ENCODE measurements at places on chromosomes 7 and 10. TPM values are rescaled to one million over a fixed set of nuclear protein-coding genes. Genes with fewer than 3 reads are reported as not detected.

Gene HMX3
- not detected for total RNA-seq

- no peaks in the 10 kb centered on the region for H3K27me3 ChIP-seq
- DNase-seq = no peak
- H3K4me1 ChIP-seq = no peaks in the 10 kb centered on the region
- H3K27ac ChIP-seq = no peak overlapping the region
These were observed 470.5 kb upstream of the LRRTM3 start for GRCh38 chr10:66455304-66455703.

DNA sequence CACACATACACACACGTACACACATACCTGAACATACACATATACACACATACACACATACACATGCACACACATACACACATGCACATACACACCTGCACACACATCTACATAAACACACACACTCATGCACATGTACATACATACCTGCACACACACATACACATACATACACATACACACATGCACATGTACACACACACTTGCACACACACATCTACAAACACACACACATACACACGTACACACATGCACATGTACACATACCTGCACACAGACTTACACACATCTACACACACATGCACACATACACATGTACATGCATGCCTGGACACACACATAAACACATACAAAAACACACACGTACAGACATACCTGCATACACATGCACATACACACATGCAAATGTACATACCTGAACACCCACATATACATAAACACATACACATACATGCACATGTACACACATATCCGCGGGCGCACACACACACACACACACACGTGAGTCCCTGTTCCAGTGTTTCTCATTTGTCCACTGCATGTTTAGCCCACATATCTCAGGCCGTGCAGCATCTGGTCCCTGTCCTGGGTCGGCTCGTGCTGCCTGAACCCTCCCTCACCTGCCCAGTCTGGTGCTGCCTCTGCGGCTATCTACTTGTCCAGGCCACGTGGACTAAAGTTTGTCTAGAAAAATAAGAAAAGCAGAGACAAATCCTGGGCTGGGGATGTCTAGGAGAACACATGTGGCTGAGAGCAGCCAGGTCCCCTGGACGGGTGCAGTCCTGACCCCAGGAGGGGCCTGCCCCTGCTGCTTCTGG is 238.7 kb downstream of the TCERG1L start:
- H3K27ac ChIP-seq = no peak overlapping the region
- no peaks in the 10 kb centered on the region for H3K27me3 ChIP-seq
- no peak for DNase-seq
- H3K36me3 ChIP-seq = no peaks in the 10 kb centered on the region
- no peaks in the 10 kb centered on the region for H3K4me1 ChIP-seq

GRCh38 chr7:137269240-137269639 is 74.3 kb downstream of the PTN start:
- H3K4me3 ChIP-seq = no peak overlapping the region
- DNase-seq = no peak
- no peak overlapping the region for H3K27ac ChIP-seq

DNA sequence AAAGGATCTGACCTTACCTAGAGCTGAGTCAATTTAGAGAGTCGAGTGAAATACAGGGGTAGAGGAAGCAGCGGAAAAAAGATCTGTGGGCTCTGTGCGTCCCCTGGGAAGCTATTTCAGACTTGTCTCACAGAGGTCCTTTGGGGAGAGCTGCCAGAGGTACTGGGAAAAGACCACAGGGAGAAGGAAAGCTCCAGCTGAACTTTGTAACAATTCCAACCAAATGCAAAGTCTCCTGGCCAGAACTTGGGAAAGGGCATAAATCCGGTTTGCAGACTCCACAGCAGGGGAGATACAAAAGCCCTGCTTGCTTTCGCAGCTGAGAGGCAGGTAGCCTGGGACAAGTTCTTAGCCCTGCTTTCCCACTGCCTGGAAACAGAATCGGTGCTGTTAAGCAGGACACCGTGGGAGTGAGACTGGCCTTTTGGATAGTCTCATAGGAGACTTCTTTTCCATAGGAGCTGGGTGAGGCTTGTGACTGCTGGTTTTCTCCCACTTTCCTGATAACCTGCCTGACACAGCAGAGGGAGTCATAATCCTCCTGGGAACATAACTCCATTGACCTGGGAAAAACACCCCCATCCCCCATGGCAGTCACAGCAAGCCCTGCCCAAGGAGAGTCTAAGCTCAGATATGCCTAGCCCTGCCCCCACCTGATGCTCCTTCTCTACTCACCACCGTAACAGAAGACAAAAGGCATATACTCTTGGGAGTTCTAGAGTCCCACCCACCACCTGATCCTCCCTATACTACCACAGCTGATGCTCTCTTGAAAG is 926.2 kb downstream of the KCNMA1 start:
- no peak overlapping the region for H3K27ac ChIP-seq
- DNase-seq = no peak
- no peaks in the 10 kb centered on the region for H3K36me3 ChIP-seq
- no peak overlapping the region for H3K4me3 ChIP-seq

DNA sequence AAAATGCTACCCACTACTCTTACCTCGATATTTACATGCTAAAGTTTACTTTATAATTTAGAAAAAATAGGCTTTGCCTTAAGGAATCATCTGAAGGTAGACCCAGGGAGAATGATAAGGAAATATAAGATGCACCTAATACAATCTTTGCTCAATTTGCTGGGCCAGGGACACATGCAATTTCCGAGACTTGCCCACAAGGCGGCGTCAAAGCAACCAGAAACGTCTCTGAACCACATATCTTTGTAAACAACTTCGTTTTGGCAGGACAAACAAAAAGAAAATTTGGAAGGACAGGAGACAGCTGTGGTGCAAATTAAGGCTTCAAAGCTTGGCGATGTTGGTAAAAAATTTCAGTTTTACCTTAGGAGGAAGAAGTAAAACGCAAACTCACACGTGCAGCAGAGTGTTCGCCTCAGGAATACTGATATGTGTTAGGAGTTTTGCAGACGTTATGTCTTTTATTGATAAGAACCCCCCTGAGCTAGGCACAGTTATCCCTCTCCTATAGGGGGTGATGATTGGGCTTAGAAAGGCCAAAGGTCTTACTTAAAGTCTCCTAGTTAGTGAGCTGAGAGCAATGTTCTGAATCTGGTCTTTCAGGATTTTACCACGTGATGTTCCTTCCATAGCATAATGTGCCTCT is 134.3 kb downstream of the PRKCQ start:
- H3K4me3 ChIP-seq = no peak overlapping the region
- no peaks in the 10 kb centered on the region for H3K4me1 ChIP-seq
- DNase-seq = no peak
- no peak overlapping the region for H3K27ac ChIP-seq

GRCh38 chr10:69234447-69234846 is 14.3 kb downstream of the HKDC1 start:
- no peak overlapping the region for H3K27ac ChIP-seq
- no peaks in the 10 kb centered on the region for H3K36me3 ChIP-seq
- DNase-seq = no peak
- no peaks in the 10 kb centered on the region for H3K27me3 ChIP-seq
- H3K4me1 ChIP-seq = peaks cover 6% of the 10 kb centered on the region
- no peak overlapping the region for H3K4me3 ChIP-seq

- no peaks in the 10 kb centered on the region for H3K36me3 ChIP-seq
- no peak for DNase-seq
- no peaks in the 10 kb centered on the region for H3K27me3 ChIP-seq
- H3K27ac ChIP-seq = no peak overlapping the region
- no peak overlapping the region for H3K4me3 ChIP-seq
- H3K4me1 ChIP-seq = peaks cover 10% of the 10 kb centered on the region
These were observed 317.6 kb downstream of the RPS24 start for GRCh38 chr10:78351283-78351682.

Gene AGAP6
- 12.0 TPM for total RNA-seq

- H3K4me3 ChIP-seq = no peak overlapping the region
- H3K27ac ChIP-seq = no peak overlapping the region
These were observed 64.4 kb upstream of the PDGFA start for GRCh38 chr7:584122-584465.

Gene WEE2
- not detected for total RNA-seq

Gene BMPER
- total RNA-seq = 5.2 TPM

GRCh38 chr10:4561296-4561695 is 264.7 kb upstream of the AKR1E2 start:
- H3K4me3 ChIP-seq = no peak overlapping the region
- H3K4me1 ChIP-seq = no peaks in the 10 kb centered on the region
- no peak for DNase-seq
- H3K36me3 ChIP-seq = no peaks in the 10 kb centered on the region
- no peaks in the 10 kb centered on the region for H3K27me3 ChIP-seq
- H3K27ac ChIP-seq = no peak overlapping the region

- peaks cover 12% of the 10 kb centered on the region for H3K4me1 ChIP-seq
- H3K36me3 ChIP-seq = no peaks in the 10 kb centered on the region
- no peak for DNase-seq
- no peaks in the 10 kb centered on the region for H3K27me3 ChIP-seq
- H3K27ac ChIP-seq = no peak overlapping the region
These were observed 57.5 kb upstream of the CREB5 start for GRCh38 chr7:28354601-28355402.

GRCh38 chr10:131113709-131114291 is 197.7 kb downstream of the TCERG1L start:
- H3K27ac ChIP-seq = no peak overlapping the region
- no peak for DNase-seq
- no peaks in the 10 kb centered on the region for H3K36me3 ChIP-seq
- no peak overlapping the region for H3K4me3 ChIP-seq
- no peaks in the 10 kb centered on the region for H3K27me3 ChIP-seq

Gene SLC26A3
- not detected for total RNA-seq

Gene C10orf95
- total RNA-seq = not detected

Gene FXYD4
- total RNA-seq = not detected

Gene SNX8
- total RNA-seq = 8.3 TPM

DNA sequence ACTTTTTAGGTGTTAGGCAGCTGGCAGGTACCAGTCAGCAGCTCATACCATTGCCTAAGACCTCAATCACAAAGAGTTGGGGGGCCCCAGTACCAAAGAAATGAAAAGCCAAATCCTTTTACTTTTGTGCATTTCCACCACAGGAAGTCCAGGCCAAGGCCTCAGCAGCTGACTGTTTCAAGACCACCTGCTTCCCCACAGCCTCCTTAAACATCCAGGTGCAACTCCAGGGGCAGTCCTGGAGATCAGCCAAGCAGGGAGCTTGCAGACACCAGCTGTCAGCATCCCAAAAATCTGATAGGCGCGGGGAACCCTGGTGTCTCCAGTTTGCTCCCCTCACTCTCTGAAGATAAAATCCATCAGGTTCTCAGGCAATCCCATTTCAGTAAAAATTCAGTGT is 91.5 kb upstream of the EFCAB10 start:
- H3K4me3 ChIP-seq = no peak overlapping the region
- no peaks in the 10 kb centered on the region for H3K27me3 ChIP-seq
- DNase-seq = no peak
- H3K27ac ChIP-seq = no peak overlapping the region
- H3K36me3 ChIP-seq = no peaks in the 10 kb centered on the region

DNA sequence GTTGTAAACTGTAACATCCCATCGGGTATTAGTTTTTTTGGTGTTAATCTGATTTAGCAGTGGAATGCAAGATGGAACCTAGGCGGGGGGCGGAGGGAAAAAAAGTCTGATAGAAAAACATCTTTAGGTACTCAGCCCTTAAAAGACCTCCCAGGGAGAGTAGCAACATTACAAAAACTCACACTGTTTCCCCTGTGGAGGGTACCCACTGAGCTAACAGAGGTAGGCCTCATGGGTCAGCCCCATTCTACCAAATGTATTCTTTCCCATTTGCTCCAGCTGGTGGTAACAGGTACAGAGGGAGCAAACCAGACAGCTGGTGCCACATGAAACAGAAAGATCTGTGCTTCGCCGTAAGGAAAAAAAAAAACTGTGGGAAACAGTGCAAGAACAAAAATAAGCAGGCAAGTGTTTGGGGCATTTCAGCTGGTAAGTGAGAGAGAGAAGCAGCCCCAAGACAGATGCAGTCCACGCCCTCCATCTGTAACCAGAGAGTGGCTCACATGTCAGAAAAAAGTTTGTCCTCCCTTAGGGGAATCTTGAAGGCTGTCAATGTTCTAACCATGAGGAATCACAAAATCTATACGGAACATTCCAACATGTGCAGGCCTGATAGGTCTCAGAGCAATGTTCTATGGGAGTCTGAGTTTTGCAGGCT is 65.3 kb downstream of the HOXA1 start:
- H3K27me3 ChIP-seq = no peaks in the 10 kb centered on the region
- H3K27ac ChIP-seq = no peak overlapping the region
- no peak for DNase-seq

GRCh38 chr10:51861731-51862130 is 162.3 kb upstream of the CSTF2T start:
- H3K4me1 ChIP-seq = peaks cover 14% of the 10 kb centered on the region
- no peaks in the 10 kb centered on the region for H3K27me3 ChIP-seq
- H3K4me3 ChIP-seq = no peak overlapping the region
- no peak overlapping the region for H3K27ac ChIP-seq

DNA sequence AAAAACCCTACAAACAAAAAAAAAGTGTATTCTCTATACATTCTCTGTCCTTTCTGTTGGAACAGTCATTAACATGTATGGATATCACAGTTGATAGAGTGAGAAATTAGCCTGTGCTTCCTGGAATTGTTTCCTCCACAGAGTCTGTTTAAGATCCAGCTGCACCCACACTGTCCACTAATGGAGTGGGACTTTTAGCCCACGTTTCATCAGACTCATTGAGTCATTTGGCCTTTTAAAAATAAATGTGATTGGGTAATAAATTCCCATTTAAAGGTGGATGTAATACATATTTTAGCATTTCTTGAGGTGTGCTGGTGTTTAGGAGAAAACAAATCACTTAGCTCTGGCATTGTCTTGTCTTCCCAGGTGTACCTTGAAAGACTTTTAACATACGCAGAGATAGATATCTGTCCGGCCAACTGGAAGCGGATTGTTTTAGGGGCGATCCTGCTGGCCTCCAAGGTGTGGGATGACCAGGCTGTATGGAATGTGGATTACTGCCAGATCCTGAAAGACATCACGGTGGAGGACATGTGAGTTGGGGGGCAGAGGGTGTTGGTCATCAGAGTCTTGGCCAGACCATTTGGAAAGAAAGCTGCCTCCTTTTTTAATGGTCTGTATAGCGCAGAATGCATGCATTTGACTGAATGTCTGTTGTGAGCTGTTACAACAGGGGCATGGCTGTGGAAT is 52.3 kb upstream of the GJD4 start:
- H3K27me3 ChIP-seq = no peaks in the 10 kb centered on the region
- H3K27ac ChIP-seq = no peak overlapping the region
- DNase-seq = no peak
- no peaks in the 10 kb centered on the region for H3K4me1 ChIP-seq
- no peak overlapping the region for H3K4me3 ChIP-seq

GRCh38 chr7:143399151-143399550 is 9.5 kb downstream of the EPHA1 start:
- H3K4me1 ChIP-seq = no peaks in the 10 kb centered on the region
- H3K27me3 ChIP-seq = no peaks in the 10 kb centered on the region
- no peak overlapping the region for H3K27ac ChIP-seq
- no peak overlapping the region for H3K4me3 ChIP-seq
- DNase-seq = no peak

GRCh38 chr10:42981358-42982236 is 95.3 kb upstream of the RET start:
- peak; percentile 95 for DNase-seq
- H3K27ac ChIP-seq = no peak overlapping the region
- no peaks in the 10 kb centered on the region for H3K4me1 ChIP-seq
- H3K4me3 ChIP-seq = no peak overlapping the region

Gene SUGCT
- 2.2 TPM for total RNA-seq

Gene TMEM120A
- 45.9 TPM for total RNA-seq
